Renal cortex interstitium (tissue), 15 donors: ENCODE measurements at places on chromosomes 11 and 22.
A peak's percentile ranks its signal among the peaks of the same experiment; 100 is the strongest.

DNA sequence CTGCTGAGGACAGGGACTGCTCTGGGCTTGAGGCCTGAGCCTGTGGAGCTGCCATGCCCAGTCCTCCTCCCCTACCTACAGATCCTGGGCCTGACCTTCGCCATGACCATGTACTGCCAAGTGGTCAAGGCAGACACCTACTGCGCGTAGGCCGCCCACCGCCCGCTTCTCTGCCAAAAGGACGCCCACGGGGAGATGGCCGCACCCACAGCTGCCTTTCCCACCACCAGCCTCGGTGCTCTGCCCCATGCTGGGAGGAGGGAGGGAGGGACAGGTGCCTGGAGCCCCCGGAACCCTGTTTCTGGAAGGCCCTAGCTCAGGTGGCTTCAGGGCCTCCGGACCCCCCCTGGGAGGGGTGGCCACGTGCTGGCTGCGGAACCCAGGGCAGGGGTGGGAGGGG is 23.8 kb downstream of the TSPAN4 start:
- DNase-seq = no peak

- DNase-seq = no peak
Observed at GRCh38 chr11:68868221-68868835, 26.6 kb upstream of the CPT1A start.

- peak; percentile 28 for DNase-seq
Observed at GRCh38 chr11:60951904-60952741, at the start of gene SLC15A3. TSS of gene SLC15A3 (minus strand) at chr11:60952176. CDS start at chr11:60951551, 625 bp downstream.

DNA sequence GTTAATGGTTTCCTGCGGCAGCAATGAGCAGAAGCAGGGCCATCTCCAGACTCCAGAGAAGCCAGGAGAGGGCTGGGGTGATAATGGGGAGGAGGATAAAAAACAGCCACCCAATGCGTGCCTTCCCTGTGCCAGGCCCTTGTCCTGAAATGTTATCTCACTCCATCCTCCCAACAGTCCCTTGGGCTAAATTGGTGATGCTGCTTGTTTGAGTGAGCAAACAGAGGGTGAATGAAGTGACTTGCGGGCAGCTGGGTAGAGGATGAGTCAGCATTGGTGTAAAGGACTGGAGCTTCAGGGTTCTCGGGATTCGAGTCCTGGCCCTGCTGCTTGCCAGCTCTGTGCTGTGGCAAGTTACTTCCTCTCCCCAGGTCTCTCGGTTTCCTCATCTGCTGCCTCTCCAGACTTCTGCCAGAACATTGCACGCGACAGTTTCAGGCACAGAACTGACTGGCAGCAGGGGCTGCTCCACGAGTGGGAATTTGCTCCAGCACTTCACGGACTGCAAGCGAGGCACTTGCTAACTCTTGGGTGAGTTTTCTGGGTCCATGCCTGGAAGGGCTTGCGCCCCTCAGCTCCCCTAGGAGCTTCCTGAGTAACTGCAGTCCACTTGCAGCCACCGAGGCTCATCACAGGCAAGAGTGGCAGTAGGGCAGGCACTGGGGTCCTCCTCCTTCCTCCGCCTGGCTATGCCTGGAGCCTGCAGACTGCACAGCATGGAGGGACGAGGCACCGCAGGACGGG is at the start of gene P2RY6:
Gene P2RY6, plus strand, starts transcription at position 403 of the 744 bp plus-strand sequence. CDS start 24,181 bp downstream, outside the sequence.
- no peak for DNase-seq

DNA sequence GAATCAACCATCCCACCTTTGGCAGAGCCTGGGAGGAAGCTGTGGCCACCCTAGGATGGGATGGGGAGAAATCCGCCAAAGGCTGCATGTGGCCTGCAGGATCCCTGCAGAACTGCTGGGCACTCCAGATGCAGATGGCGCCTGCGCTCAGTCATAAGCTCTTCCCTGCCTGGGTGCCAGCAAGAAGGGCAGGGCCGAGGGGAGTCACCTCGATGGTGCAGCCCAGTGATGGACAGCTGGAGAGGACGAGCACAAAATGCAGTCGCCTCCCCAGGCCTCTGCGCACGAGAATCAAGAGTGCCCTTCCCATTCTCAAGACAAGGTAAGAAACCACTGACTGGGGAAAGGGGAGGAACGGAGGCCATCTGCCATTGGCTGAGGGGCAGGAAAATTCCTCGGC is 693.6 kb downstream of the TBC1D22A start:
- no peak for DNase-seq

- no peak for DNase-seq
Observed at GRCh38 chr11:111631024-111631665, 28.9 kb downstream of the SIK2 start.

- no peak for DNase-seq
Observed at GRCh38 chr11:122170815-122171475, 54.9 kb upstream of the BLID start.

DNA sequence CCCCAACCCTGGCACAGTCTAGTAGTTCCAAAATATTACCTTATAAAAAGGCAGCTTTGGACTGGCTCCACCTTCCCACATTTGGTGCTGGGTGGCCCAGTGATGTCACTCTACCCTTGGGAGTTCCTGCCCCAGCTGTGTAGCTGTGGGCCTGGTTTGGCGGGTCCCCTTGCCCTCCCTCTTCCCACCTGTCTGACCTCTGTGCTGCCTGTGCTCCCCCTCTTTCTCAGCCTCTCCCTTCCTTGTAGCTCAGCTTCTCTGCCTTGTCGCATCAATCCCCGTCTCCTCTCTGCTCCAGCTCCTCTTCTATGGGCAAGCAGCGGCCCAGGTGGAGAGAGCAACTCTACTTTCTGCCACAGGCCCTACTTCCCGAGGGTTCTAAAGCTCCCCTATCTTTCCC is 54.6 kb downstream of the CHRDL2 start:
- no peak for DNase-seq
